ENCODE measurements at places on chromosomes 12 and 14.

DNA sequence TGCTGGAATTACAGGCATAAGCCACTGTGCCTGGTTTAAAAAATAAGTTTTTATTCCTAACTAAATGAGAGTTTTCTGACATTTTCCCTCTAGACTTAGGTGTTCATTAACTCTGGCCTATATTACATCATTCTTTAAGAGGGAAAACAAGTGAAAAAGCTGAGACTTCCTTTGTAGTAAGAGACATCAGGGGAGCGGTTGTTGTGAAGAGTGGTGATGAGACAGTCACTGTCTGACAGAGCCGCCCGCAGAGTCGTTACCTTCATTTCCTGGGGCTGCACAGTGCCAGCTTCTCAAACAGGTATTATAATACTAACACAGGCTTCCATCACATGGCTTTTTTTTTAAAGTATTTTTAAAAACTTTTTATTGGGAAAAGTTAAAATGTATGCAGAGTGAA, 19.7 kb upstream of the TDRD9 start:
- no peak for DNase-seq

DNA sequence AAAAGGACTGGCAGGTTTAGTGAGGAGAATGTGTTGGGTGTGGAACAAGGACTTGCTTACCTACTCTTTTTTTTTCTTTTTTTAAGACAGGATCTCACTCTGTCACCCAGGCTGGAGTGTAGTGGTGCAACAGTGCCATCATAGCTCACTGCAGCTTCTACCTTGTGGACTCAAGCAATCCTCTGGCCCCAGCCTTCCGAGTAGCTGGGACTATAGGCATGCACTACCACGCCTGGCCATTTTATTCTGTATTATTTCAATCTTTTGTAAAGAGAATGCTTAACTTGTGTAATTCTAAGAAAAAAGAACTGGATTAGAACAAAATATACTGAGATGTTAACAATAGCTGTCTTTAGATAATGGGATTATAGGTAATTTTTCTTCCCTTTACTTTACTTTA, 1.9 kb upstream of the VRTN start:
- DNase-seq: no peak

GRCh38 chr12:81819991-81820633, 61.0 kb upstream of the PPFIA2 start:
- peak; percentile 16 for DNase-seq

DNA sequence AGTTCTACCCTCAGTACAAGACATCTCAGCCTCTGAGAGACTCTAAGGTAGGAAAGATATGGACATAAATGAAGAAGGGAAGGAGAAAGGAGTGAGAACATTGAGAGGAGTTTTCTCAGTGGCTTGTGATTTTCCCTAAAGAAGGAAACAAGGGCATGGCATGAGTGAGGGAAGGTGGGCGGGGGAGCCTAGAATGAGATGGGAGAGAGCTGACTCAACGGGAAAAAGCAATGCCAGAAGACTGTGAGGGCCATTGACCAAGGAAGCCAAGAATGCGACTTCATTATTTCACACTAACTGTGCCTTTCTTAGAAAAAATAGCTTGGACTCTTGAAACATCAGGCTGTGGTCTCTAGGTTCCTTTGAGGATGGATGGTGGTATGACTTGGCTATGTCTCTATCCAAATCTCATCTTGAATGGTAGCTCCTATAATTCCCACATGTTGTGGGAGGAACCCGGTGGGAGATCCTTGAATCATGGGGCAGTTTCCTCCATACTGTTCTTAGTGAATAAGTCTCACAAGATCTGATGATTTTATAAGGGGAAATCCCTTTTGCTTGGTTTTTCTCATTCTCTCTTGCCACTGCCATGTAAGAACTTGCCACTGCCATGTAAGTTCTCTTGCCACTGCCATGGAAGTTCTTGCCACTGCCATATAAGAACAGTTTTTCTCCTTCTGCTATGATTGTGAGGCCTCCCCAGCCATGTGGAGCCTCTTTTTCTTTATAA, 279.6 kb downstream of the NUAK1 start:
- DNase-seq: no peak

DNA sequence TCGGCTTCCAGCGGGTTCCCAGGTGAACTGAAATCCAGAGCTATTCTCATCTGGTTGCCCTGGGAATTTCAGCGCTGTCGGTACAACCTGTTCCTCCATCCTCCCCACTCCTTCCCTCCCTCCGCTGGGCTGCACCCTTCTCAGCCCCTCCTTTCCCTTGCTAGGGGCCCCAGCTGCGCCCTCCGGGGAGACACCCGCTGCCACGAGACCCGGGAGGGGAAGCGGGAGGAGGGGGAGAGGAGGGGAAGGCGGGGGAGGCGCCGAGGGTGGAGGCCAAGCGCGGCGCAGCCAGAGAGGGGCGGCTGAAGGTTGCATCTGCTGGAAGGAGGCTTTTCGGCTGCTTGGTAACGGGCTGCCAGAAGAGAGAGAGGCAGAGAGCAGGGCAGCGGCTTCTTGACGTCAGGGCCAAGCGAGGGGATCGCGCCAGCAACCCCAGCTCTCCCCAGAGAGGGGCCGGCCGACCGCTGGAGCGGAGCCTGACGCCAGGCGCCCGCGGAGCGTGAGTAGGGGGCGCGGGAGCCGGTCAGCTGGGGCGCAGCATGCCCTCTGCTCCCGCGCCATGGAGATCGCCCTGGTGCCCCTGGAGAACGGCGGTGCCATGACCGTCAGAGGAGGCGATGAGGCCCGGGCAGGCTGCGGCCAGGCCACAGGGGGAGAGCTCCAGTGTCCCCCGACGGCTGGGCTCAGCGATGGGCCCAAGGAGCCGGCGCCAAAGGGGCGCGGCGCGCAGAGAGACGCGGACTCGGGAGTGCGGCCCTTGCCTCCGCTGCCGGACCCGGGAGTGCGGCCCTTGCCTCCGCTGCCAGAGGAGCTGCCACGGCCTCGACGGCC, at the start of gene KCNA5:
Gene KCNA5, plus strand, starts transcription at position 291 of the 831 bp plus-strand sequence. Its CDS starts 269 bp downstream, at position 560.
- no peak for DNase-seq

- no peak for DNase-seq
Measured at GRCh38 chr14:59532419-59532818, 44.2 kb downstream of the CCDC175 start.

DNA sequence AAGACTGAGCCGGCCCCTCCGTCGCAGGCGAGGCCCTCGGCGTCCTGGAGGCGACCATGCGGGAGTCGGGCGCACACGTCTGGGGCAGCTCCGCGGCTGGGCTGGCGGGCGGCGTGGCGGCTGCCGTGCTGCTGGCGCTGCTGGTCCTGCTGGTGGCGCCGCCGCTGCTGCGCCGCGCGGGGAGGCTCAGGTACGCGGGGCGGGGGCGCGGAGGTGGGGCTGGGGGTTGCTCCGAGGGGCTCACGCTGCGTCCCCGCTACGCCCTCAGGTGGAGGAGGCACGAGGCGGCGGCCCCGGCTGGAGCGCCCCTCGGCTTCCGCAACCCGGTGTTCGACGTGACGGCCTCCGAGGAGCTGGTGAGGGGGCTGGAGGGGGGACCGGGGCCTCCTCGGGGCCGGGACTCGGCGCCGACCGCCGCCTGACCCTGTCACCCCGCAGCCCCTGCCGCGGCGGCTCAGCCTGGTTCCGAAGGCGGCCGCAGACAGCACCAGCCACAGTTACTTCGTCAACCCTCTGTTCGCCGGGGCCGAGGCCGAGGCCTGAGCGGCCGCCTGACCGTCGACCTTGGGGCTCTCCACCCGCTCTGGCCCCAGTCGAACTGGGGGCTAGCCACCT, 7.8 kb downstream of the AMN start:
- DNase-seq: no peak

DNA sequence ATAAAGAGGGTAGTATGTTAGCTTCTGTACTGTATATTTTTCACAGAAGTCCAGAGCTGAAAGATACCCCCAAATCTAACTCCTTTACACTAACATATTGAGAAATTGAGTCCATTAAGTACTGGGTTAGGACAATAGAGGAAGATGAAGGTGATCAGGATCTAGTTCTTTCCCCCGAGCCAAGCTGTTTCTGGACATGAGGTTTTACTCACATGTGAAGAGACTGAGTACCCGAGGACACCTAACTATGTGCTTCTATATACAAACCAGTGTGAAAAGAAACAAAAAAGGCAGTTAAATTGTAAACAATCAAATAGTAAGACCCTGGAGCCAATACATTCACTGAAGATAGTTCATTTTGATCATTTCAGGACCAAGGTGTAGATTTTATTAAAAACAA, 3.8 kb upstream of the TRHDE start:
- DNase-seq: no peak

DNA sequence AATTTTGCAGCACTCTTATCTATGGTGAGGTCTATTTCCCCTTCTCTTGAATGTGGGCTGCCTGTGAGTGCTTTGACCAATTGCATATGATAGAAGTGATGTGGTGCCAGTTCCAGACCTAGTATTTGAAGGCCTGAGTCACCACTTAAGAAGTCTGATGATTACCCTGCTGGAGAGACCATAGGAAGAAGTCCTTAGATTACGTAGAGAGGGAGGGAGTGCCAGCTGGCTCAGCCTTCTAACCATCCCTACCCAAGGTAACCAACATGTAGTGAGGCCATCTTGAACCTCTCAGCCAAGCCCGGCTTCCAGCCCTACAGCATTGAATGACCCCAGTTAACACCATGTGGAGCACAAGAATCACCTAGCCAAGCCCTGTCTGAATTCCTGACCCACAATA, 166.9 kb downstream of the NELL2 start:
- no peak for DNase-seq

GRCh38 chr14:53894456-53894855, 62.2 kb downstream of the BMP4 start:
- peak; percentile 84 for DNase-seq

DNA sequence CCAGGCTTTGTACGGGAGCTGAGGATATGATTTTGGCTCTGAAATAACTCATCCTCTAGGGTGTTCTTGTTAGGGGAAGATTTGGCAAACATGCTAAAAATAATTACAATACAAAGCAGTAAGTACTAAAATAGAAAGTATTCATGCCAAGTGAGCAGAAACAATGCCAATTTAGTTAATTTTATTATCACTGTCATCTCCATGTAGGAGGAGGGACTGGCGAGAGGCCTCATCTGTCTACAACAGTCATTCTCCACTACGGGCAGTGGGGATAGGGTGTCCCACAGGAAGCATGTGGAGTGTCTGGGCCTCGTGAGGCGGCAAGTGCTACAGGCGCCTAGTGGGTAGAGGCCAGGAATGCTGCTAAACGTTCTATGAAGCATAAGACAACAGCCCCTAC, 3.3 kb downstream of the ISM2 start:
- no peak for DNase-seq

DNA sequence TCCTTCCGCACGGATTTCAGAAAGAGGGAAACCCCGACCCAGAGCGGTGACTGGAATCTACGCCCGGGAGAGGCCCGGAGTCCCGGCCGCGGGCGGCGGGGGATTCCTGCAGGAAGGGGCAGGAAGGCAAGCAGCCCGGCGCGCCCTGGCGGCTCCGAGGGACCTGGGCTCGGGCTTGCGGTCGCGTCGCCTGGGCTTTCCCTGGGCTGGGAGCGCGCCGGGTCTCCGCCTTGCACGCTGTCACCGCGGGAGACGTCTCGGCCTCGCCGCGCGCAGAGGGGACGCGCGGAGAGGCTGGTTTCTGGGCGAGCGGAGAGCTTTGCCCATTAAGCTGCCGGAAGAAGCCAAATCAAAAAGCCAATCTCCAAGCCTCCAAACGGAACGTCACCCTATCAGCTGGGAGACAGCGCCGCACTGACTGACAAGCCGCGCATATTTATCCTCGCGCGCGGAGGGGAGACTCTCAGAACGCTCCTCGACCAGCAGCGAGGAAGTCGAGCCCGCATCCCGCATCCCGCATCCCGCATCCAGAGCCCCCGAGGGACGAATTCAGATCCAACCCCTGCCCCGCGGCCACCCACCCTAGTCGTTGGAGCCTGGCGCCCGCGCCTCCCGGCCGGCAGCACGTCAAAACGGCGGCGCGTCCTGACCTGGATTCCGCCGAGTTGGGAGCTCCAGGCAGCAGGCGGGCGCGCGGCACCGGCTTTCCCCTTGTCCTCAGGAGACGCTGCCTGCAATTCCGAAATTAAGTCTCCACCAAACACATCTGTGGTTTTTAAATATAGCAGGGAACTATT, at the start of gene SLC8A3:
Gene SLC8A3, minus strand, starts transcription at position 293 of the 797 bp plus-strand sequence. CDS start 20,529 bp downstream, outside the sequence.
- peak; percentile 37 for DNase-seq

- DNase-seq: no peak
Measured at GRCh38 chr14:96501217-96501739, 904 bp upstream of the PAPOLA start.

DNA sequence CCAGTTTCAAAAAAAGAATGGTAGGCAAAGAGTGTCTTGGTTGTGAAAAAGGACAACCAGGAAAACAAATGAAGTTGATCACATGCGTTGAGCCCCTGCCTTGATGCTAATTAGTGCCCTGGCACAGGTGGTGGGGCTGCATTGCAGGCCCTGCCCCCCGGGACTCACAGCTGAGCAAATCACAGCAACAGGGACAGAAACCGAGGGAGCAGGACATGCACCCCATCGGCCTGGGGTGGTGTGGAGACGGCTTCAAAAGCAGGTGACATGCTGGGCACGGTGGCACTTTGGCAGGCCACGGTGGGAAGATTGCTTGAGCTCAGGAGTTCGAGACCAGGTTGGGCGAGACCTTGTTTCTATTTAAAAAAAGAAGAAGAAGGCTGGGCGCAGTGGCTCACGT, 1.1 kb upstream of the PAPLN start:
- DNase-seq: no peak

- no peak for DNase-seq
Measured at GRCh38 chr14:53807108-53807507, 149.5 kb downstream of the BMP4 start.
